CD8-positive, alpha-beta T cell (primary cell): ENCODE measurements at places on chromosomes 3 and 15.

DNA sequence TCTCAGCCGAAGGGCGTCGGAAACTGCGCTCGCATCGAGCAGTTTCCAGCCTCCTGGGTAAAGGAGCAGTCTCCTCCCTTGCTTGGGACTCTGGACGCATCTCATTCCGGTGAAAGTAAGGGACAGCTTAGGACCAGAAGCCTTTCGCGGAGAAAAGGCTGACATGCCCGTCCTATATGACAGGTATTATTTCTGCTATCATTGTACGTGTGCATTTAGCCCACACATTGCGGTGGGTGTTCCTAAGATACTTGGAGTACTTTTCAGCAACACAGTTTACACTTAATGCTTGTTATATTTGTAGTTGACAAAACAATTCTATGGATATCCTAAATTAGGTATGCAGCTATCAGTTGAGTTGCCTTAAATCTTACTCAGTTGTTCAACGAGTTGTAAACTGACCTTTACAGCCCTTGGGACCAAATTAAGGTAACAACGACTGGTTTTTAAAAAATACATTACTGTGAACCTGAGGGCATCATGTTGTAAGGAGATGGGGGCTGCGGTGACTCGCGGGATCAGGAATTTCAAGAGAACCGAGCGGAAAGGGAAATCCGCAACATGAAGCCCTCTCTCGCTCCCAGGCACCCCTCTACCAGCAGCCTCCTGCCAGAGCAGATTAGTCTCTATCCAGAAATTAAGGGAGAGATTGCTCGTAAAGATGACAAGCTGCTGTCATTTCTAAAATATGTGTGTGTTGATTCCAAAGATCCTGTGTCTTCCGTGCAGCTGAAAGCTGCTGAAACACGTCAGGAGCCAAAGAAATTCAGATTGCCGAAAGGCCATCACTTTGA lies 632 bp upstream of the COPS2 start:
- no peak for DNase-seq

GRCh38 chr3:14231998-14232501 lies 53.4 kb downstream of the LSM3 start:
- no peak for DNase-seq

DNA sequence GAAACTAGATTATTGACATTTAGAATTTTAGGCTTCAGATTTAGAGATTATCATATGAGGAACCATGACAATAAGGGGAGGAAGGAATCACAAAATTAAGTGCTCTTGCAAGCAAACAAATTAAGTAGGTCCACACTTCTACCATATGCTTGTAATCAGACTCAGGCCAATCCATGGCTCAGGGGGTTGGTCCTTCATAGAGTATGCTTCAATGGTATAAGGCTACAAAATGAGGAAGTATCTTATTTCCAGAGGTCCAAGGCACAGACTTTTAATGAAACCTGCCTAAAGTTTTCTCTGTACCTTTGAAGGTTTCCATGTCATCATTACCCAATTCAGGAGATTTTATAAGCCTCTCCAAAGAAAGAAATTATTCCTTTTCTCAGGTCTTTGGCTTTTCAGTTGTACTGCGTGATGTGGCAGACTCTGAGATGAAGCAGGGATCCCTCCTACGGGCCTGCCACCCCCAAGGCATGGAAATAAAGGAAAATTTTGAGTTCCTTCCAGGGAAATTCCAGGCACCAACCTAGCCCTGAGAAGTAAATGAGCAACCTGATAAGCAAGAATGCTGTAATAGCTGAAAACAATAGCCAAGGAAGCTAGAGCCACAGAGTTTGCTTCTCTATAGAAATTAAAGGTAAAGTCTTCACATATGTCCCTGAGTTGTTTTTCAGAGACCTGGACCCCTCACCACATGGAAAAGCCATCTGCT lies 36.3 kb downstream of the SERPINI2 start:
- DNase-seq: no peak

DNA sequence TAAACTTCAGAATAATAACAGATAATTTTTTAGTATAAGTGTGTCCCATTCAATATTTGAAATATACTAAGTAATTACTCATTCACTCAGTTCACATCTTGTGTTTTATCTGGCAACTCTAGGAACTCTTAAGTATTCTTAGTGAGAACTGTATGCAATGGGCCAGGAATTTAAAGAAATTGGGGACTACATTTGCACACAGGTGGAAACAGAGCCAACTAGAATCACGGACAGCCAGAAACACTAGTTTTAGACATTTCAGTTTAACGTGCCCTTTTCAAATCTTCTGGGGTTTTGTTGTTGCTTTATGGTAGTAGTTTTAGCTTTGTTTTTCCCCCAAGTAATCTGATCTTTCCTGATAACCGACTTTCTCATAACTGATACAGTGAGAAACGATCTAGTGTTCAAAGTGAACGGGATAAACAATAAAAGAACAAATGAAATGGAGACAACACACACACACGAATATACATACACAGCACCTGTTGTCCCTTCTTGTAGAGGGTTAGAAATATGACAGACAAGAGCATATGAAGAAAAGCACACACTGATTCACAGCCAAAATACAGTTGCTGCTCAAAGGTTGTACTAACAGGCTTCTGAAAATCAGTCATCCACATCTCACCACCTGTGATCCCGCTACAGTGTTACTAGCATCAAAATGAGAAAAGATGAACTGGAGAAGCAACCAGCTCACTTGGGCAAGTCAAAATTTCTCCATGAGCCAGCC lies 167.0 kb downstream of the FMN1 start:
- no peak for DNase-seq

DNA sequence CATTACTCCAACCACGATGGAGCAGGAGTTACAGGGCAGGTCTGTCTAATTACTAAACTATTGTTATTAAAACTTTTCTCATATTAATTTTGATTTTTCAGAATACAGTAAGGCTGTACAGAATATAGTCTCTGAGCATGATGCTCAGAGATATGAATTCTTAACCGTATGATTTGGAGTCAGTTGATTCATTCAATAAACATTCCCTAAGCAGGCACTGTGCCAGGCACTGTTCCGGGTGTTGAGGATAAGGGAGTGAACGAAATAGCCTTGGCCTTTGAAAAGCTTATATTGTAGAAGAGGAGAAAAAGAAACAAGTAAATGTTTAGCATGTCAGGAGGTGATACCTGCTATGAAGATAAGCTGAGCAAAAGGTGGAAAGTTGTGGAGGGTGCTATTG lies 187.3 kb downstream of the KCNAB1 start:
- no peak for DNase-seq

DNA sequence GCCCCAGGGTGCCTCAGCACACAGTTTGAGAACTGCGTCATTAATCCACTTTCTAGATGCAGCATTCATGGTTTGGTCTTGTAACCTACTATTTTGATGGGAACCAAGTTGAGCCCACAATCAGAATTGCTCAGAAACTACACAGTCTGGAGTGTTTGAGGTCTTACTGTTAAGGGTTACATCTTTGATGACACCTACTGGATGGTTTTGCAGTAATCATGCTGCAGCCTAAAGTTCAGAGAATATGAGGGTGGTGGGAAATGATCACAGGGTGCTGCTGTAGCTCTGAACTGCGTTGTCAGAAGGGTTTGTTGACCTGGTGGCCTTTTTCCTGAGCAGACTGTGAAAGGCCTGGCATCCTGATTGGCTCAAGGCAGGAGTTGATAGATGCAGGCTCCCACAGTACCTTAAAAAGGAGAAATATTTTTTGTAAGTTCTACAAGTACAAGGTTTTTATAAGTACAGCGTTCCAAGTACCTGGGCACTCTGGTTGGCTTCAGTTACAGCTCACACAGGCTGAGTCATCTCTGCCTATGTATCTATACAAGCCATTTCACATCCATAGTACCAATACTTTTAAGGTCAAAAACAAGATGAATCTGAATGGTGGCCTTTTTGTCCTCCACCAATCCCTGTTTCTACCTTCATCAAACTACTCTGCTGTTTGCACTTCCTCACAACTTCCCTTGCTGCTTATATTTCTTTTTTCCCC lies 60.5 kb upstream of the ACKR4 start:
- DNase-seq: no peak

DNA sequence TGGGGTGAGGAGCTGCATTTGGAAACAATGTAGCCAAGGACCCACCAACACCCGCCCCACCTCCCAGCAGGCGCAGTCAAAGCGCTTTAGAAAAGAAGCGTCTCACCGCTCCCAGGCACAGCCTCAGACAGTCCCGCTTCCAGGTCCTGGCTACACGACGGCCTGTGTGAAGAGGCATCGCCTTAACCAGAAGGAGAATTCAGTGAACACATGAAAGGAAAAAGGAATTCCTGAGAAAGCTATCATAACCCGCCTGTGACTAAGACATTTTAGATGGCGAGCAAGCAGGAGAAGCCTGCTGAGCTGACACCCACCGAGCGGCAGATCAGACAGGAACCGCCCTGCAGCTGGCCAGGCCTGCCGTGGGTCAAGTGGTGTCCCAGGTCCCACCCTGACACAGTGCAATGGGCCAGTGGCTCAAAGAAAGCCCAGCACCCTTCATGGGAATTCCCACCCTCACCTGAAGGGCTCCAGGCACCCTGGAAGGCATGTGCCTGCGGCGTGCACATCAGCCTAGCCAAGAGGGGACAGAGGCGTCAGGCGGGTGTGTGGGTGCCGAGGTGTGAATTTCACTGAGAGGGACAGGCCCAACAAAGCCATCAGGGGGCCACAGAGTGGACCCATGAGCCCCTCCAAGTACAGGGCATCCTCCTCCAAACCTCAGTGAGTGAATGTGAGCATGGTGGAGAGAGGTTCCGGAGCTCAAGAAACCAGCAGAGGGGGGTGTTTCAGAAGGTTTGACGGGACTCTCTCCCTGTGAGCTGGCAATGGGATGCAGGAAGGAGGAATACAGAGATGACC lies 144.8 kb downstream of the NSMCE3 start:
- no peak for DNase-seq

DNA sequence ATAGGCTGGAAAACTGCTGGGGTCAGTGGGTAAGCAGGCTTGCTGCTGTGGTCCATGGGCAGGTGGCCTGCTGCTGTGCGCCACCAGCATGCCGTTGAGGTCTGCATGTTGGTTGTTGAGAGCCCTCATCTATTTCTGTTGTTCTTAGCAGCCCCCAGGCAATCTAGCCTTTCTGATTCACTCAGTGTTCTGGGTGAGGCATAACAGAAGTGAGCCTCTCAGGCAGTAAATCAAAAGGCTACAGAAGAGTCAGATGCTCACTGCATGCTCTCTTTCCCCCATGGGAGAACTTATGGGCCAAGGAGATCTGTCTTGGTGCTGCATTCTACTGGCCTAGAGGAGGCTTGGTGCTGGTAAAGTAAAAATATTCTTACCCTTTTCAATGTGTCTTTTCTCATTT lies 67.8 kb upstream of the ATP10A start:
- no peak for DNase-seq

DNA sequence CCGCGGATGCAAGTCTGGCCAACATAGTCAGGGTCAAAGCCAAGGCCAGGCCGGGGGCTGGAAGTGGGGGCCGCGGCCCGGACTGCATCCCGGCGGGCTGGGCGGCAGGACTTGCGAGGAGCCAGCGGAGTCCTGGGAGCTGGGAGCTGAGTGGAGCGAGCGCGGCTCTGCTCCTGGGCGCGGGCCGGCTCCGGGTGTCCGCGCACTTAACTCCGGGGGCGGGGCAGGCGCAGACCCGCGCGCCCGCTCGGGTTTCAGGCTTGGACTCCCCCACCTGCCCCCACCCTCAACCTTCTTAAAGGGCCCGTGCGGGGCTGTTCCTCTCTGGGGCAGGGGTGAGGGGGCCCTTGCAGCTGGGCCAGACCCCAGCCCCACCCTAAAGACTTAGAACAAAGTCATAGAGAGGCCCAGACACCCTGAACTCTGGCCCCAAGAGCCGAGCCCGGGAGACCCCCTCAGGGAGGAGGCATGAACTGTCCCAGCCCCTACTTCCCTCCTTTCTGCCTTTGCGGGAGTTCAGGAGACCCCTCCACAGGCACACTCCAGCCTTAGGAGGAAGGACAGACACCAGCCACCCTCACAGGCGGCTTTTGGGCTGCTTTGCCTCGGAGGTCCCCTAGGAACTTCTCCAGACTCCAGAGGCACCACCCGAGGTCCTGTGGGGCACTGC lies at the start of gene CSPG4:
Gene CSPG4, minus strand, starts transcription at position 181 of the 670 bp plus-strand sequence. Its CDS starts 93 bp downstream, at position 88.
- no peak for DNase-seq

DNA sequence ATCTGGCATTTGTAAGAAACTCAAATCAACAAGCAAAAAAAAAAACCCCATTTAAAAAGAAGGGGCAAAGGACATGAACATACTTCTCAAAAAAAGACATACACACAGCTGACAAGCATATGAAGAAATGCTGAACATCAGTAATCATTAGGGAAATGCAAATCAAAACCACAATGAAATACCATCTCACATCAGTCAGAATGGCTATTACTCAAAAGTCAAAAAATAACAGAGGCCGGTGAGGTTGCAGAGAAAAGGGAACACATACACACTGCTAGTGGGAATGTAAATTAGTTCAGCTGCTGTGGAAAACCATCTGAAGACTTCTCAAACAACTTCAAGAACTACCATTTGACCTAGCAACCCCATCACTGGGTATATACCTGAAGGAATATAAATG lies 199.4 kb upstream of the THBS1 start:
- no peak for DNase-seq

DNA sequence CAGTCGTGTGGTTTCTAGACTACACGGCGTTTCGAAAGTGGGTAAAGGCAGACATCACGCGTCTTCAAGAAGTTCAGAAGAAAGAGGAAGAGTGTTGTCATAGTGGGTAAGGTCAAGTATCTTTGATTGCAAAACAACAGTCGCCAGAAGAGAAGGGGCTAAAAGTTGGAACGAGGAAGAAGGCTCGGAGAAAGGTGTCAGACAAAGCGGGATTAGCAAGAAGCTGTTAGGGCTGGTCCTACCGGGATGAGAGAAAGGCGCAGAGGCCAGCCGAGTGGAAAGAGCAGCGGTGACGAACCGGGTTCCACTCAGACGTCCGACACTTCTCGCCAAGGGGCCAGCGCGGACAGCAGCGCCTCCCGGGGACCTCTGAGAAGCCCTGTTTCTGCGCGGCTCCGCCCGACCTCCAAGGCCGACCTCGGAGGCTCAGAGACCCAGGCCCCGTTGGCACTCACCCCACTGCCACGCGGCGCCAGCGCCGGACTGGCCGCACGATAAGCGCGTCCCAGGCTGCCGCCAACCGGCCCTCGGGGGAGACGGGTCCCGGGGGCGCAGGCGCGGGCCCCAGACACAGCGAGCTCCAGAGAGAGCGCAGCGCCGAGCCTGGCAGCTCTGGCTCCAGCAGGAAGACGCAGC lies 436 bp downstream of the ADPGK start:
- no peak for DNase-seq

GRCh38 chr3:39804951-39805350 lies 4.5 kb upstream of the MYRIP start:
- DNase-seq: no peak

- DNase-seq: no peak
These were observed 31.3 kb downstream of the DAPK2 start for GRCh38 chr15:64014995-64015394.

- no peak for DNase-seq
These were observed 233.2 kb downstream of the FGF12 start for GRCh38 chr3:192494174-192494573.
